NCI-H2171 treated with DMSO at 0.1 percent for 48 hours (cell line): ENCODE measurements at places on chromosomes 4 and X.

- DNase-seq, result no peak
Observed at GRCh38 chr4:181897935-181898334, 345.3 kb upstream of the TENM3 start.

DNA sequence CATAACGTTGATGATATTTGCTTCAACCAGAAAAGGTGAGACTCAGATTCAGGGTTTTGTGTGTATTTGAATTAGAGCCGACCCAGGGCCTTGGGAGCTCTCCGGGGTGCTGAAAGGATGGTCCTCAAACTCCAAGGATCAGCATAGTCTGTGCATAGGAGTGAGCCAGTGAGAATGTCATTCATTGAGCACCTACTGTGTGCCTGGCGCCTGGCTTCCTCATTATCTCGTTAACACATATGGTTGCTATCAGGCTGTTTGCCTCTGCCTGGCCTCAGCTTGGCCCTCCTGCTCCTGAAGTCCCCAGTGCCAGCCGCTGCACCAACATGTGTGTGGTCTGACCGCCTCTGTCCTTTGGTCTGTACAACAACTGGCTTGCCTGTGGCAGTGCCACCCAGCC lies 25.1 kb upstream of the JAKMIP1 start:
- DNase-seq, result no peak

DNA sequence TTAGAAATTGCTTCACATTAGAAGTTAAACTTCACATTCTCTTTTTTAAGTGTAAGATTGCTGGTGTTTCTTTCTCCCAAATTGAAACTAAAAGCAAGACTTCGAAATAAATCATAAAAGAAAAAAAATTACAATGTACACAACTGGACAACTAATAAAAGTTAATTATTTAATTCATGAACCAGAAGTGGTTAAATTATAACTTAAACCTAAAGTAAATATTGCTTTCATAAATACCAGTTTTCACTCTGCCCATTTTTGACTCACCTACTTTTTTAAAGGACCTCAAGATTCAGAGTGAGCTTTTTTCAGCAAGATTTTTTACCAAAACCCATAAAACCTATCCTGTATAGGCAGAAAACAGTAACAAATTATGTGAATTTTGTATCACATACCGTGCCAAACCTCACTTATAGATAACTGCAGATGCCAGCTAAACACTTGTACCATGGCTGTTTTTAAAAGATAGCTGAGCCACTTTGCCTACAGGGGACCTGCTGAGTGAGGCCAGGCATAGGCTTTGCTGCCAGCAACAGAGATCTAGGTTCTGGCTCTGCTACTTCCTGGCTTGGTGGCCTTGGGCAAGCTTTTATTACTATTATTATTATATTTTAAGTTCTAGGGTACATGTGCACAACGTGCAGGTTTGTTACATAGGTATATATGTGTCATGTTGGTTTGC lies 259.8 kb downstream of the NR3C2 start:
- no peak for DNase-seq

GRCh38 chr4:152304220-152304619 lies 231.7 kb downstream of the FBXW7 start:
- DNase-seq, result no peak

GRCh38 chr4:155906554-155907247 lies 3.2 kb downstream of the TDO2 start:
- DNase-seq, result peak; percentile 83

DNA sequence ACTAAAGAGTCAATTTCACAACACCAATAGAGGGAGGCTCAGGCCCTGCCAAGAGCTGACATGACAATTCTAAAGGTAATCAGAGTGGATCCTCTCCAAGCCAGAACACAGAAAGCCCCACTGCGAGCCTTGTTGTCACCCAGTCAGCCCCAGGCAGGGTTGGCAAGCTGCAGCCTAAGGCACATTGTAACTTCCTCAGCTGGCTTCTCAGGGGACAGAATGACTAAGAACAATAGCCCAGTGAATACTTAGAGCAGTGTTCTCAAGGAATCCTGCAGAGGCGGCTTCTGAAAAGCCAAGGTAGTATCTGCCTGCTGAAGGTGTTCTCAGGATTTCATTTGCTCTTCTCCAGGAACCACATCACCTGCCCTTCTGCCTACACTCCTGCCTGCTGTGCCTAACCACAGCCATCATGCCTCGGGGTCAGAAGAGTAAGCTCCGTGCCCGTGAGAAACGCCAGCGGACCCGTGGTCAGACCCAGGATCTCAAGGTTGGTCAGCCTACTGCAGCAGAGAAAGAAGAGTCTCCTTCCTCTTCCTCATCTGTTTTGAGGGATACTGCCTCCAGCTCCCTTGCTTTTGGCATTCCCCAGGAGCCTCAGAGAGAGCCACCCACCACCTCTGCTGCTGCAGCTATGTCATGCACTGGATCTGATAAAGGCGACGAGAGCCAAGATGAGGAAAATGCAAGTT lies at the start of gene MAGEB4:
Gene MAGEB4, plus strand, starts transcription at position 277 of the 692 bp plus-strand sequence. Its CDS starts 136 bp downstream, at position 413.
- DNase-seq, result no peak

- no peak for DNase-seq
Observed at GRCh38 chr4:31617667-31618066, 897.5 kb downstream of the PCDH7 start.

GRCh38 chrX:95346856-95347255 lies 1337.8 kb upstream of the DIAPH2 start:
- peak; percentile 10 for DNase-seq

DNA sequence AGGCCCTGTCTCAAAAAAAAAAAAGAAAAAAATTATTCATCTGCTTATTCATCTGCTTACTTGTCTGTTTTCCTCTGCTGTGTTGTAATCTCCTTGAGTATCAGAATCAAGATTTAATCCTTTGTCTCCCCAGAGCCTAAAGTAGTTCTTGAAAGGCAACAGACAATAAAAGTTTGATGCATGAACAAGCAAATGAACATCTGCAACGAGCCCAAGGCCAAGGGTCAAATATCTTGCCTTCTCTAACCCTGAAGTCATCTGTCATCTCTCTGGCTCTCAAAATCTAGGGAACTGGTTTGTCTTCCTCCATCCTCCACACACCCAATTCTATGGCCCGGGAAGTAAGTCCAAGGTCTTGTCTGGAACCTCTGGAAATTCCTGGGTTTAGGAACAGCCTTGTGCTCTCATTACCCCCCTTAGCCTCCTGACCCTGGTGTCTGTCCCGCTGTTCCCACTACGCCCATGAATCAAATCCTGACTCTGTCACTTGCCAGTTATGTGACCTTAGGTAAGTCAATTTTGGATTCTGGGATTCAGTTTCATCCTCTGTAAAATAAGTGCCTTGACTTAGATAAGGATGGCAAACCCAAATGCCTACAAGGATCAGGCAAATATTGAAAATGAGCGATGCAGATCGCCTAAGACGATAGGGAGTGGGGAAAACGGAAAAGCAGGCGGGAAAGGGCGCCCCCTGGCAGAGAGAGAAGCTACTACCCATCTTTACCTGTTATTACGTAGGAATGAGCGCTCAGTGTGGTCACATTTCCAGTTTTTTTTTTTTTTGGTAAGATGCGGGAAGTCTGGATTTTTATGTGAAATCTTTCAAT lies 102.7 kb upstream of the DHX15 start:
- DNase-seq, result no peak

DNA sequence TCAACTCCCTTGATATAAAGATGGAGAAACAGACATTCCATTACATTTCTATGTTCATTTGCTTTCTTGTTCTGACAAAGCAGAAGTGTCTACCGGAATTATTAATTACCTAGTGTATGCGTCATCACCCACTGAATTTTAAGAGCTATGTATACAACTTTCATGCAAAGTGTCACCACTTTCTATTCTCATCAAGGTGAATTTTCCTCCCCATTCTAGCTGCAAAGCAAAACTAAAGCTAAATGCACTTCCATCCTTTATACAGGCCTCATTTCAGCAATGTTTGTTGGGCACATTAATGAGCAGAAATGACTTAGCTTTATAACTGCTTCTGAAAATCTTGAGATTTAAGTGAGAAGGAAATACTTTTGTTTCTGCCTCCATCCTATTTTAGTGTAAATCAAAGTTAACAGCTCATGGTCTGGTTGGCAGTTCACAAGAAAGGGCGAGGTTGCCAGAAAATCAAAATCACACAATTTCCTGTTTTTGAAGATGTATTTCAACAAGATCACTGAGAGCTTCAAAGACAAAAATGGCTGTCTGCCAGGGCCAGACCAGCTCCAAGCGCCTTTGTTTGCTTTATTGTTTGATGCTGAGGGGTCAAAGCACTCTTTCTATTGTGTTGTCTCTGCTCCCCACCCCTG lies 7.2 kb upstream of the FAM9C start:
- DNase-seq, result no peak

- DNase-seq, result peak; percentile 12
Observed at GRCh38 chr4:2871911-2872310, 28.3 kb downstream of the ADD1 start.

- DNase-seq, result no peak
Observed at GRCh38 chr4:33864290-33864859, 2379.9 kb downstream of the ARAP2 start.

GRCh38 chr4:143251779-143252178 lies 67.1 kb downstream of the USP38 start:
- DNase-seq, result no peak

- peak; percentile 80 for DNase-seq
Observed at GRCh38 chrX:133922390-133922771, 63.0 kb downstream of the GPC3 start.

GRCh38 chrX:137707348-137707747 lies 141.4 kb downstream of the ZIC3 start:
- DNase-seq, result no peak

DNA sequence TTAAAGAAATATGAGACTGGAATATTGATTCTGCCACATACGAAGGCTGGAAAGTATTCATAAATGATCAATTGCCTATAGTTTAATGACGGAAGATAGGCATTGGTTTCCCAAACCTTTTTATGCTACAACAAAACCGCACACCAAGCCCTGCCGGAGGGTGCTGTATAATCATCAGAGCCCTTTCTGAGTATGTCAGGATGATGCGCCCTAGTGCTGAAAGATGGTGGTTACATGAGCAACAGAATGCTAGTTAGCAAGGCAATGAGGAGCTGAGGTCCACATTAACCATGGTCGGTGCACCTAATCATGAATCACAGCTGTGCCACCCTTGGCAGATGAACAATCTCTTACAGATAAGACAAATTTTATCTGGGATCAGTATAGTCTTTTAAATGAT lies 491.1 kb downstream of the PACRGL start:
- no peak for DNase-seq

DNA sequence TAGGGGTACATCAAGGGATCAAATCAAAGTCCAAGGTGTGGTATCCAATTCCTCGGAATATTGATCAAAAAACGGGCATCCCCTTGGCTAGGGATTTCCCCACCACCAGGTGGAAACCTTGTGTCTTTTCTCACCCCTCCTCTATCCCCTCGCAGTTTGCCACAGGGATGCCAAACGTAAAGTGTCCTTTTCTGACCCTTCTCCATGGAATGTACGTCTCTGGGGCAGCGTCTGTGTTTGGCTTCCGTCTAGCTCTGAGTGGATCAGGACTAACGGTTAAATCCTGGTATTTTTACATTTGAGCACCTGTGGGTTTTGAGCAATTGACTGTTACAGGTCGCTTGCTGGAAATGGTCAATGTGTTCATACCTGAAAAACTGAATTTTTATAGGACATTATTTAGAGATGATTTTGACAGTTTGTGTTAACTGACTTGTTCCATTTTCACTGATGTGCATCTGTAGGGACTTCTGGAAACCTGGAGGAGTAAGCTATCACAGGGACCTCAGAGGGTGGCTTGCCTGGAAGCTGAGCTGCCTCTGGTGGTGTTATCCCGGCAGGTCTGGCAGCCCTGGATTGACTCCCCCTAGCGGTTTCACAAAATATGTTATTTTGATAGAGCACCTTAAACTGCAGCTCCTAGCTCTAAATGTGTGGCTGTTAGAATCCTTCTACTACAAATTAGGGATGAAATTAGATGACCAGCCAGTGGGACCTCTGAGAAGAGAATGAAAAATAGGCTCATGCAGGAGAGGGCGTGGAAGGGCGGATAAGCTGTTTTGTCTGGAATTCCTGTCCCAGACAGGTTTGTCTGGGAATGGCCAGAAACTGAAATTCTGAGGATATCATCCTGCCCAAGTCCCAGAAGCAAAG lies 8.8 kb upstream of the MGST2 start:
- DNase-seq, result peak; percentile 76

DNA sequence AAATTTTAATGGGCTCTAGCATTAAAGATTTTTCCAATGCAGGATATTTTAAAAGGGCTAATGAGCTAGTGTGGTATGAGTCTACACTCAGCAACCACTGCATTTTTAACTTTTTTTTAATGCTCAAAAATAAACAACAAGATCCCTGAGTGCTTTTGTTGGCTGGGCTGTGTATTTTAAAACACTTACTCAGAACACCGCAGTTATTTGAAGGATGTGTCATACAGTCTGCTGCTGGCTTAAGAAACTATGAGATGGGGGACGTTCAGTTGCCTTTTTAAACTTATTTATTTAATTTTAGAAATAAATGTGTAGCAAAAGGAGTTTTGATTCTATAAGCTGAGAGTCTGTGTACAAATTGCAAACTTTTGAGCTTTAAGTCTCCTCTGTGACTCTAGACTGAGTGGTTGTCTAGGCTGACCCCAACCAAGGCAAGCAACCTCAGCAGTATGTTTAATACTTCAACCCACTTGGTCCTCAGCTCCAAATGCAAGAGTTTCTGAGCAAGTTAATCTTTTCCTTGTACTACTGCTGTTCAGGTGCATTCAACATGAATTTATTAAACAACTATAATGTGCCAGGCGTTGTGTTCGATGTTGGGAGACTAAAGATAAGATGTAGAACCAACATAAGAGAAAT lies 278.6 kb upstream of the DIPK2B start:
- DNase-seq, result no peak

DNA sequence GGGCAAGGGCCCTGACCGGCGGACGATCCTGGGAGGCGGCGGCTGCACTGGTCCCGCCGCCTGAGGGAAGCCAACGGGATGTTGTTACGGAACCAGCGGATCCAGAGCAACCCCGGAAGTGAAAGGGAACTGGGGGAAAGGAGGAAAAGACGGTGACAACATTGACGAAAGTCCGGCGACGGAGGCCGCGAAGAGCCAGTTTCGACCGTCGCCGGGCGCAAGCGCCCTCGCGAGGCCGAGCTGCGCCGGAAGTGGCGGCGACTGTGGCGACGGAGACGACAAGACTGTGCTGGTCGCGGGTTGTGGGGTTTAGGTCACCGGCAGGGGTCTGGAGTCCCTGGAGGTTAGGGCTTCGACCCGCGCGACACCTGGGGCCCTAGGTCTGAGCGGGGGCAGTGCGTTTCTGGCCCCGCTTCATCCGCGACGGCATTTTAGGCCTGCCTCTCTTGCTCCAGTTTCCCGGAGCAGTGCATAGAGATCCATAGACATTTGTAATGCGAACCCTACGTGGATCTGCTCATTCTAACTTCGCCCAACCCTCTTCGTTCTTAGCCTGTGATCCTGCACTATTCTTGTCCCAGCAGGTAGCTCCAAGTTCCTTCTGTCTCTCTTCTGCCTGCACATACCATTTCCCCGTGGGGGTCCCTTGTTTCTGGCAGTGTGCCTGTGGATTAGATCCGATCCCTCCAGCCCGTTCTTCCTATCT lies at the start of gene BOD1L1:
Gene BOD1L1, minus strand, starts transcription at position 120 of the 706 bp plus-strand sequence. CDS start 138 bp downstream, outside the sequence.
- peak; percentile 79 for DNase-seq

GRCh38 chr4:140053185-140053584 lies 100.8 kb downstream of the MAML3 start:
- no peak for DNase-seq

GRCh38 chr4:76301068-76301774 lies 5.3 kb upstream of the STBD1 start:
- DNase-seq, result no peak
